ENCODE measurements at places on chromosomes 13 and 19.

- no peak for DNase-seq
Measured at GRCh38 chr13:112392719-112393118, 16.6 kb downstream of the SPACA7 start.

GRCh38 chr19:7665076-7665475 lies 3.8 kb upstream of the RETN start:
- DNase-seq, result no peak

DNA sequence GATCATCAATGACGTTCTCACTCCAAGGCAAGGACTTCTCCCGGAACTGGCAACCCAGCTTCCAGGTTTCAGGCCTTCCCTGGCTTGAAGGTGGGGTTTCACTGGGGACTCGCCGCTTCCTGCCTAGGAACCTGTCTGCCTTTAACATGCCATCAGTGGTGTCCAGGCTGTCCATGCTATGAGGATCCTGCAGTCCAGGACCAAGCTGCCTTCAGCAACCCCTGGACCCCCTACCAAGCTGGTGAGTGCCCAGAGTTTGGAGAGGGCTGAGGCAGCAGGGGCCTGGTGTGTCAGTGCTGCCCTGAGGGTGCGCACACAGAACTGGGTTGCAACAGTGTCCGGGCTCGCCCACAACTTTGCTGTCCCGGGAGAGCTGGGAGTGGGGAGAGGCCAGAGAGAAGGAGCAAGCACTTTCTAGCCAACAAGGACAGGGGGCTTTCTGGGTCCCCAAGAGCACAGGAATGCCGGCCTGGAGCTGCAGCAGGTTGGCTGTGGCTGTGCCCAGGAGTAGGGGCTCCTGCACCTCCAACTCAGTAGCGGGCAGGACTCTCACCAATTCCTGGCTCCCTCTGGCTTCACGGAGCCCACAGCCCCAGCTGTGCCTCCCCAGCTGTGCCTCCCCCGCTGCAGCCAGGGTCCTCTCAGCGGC lies 1563.2 kb upstream of the MIR17HG start:
- DNase-seq, result no peak

DNA sequence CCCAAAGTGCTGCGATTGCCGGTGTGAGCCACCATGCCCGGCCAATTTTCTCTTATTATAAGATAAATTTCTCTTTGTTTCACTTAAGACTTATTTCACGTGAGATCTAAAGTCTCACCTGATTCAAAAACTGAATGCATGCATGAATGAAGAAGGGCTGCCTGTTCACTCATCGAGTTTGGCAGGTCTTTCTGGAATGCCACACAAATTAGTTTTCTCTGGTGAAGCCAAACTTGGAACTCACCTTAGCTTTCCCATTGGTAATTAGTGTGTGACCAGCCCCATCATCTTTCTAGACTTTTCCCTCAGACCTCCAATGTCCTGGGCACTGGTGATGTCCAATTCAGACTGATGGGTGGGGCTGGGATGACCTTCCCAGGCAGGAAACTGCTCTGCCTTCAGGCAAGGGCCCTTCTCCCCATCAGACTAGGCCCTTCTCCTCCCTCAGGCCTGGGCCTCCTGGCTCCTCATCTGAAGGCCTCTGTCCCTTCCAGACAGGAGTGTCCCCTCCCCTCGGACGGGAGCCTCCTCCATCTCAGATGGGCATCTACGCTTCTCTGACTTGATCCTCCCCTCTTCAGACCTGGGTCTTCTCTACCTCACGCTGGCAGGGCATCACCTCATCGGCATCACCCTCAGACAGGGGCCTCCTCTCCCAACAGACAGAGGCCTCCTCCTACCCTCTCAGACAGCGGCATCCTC lies 14.4 kb downstream of the C3 start:
- no peak for DNase-seq

- DNase-seq, result no peak
Measured at GRCh38 chr19:4301590-4302242, 473 bp downstream of the TMIGD2 start.

DNA sequence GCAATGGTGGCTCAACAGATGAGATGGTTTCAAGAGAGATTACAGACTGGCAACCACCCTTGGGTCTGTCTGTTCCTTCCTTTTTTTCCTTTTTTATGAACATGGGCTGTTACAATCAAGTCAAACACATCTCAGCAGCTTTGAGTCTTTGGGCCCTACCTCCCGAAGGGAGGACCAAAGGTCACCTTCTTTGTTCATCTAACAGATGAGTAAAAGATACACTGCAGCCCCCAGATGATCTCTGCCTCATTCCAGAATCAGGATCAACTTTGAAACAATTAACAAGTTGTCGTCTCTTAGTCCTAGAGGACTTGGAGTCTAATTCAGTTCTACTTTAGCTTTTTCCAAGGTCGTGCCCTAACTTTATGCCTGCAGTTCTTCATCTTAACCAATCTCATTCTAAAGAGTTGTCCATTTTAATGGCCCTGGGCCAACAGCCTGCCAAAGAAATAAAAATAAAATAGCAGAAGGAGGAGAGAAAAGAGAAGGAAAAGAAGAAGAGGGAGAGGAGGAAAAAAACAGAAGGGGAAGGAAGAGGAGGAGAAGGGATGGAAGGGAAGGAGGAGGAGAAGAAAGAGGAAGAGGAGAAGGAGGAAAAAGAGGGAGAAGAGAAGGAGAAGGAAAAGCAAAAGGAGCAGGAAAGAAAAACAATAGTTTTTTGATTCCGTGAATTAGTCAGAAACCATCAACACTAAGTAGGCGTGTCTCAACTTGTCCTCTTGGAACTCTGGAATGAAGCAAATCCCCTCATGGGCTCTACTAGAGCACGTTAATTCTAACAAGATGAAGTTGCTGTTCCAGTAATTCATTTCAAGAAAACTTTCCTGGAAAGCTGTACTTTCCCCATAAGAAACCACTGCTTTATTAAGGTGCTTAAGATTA lies 281.2 kb downstream of the FOXO1 start:
- no peak for DNase-seq

- no peak for DNase-seq
Measured at GRCh38 chr13:102002287-102002686, 399.6 kb downstream of the FGF14 start.

GRCh38 chr19:36423925-36424324 lies 5.5 kb upstream of the ZFP82 start:
- DNase-seq, result no peak

GRCh38 chr19:2603334-2603733 lies 99.2 kb downstream of the GNG7 start:
- no peak for DNase-seq

- DNase-seq, result no peak
Measured at GRCh38 chr19:22421797-22422196, 349 bp downstream of the ZNF98 start.

- peak; percentile 61 for DNase-seq
Measured at GRCh38 chr19:38979812-38980211, 4.3 kb upstream of the FBXO17 start.

GRCh38 chr13:82323101-82323500 lies 1559.2 kb downstream of the SLITRK1 start:
- DNase-seq, result no peak
